ENCODE measurements at places on chromosomes 5 and 9.

DNA sequence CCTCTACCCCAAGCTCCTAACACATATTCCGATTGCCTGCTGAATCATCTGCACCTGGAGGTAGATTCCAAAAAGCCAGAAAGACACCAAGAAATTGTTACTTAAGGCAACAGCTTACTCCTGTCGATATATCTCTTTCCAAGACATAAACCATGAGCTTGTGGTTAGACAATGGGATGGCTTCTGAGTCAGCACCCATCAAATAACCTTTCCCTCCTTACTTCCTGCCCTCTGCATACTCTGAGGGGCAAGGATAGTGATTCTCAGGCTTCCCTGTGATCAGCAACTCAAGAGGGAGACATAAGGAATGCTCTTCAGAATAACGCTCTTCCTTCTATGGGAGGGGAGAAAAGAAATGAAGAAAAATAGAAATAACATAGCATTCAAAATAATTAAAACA is 70.9 kb downstream of the TMEM215 start:
- DNase-seq = peak; percentile 64

GRCh38 chr5:149212198-149212951 is 59.3 kb upstream of the AFAP1L1 start:
- peak; percentile 98 for DNase-seq

DNA sequence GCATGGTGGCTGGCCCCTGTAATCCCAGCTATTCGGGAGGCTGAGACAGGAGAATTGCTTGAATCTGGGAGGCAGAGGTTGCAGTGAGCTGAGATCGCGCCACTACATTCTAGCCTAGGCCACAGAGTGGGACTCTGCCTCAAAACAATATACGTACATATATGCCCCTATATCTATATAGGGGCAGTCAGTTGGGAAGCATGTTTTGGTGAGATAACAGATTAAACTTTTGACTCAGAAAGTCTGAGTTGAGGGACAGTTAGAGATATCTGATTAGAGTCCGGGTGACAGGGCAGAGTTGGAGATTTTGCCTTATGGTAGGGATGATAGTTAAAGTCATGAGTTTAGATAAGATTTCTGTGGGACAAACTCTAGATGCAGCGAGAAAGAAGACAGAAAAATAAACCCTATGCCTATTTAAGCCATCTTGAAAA is 71.8 kb upstream of the ALDH1A1 start:
- DNase-seq = no peak

- DNase-seq = no peak
Observed at GRCh38 chr9:128068386-128069205, 564 bp downstream of the SLC25A25 start.

- no peak for DNase-seq
Observed at GRCh38 chr5:79157305-79157704, 45.7 kb downstream of the BHMT start.

GRCh38 chr5:66529182-66529581 is 67.0 kb upstream of the MAST4 start:
- DNase-seq = no peak

DNA sequence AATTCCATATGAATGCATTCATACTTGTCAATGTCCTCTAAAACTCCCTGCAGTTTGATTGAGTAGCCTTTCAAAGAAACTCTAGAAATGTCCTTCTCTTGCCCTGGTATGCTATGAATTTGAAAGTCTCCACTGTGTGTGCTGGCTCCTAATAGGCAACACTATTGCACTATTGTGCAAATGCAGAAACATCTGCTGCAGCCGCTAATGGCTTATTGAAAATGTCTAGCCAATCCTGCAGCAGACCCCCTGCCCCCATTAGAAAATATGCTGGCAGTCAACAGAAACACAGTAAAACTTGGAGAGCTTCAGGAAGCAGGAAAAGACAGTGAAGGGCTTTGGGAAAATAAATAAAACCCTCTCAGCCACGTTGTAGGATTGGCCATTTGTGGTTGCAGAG is 87.3 kb upstream of the GRAMD2B start:
- DNase-seq = no peak

GRCh38 chr9:33677506-33677809 is 117.9 kb upstream of the PRSS3 start:
- DNase-seq = no peak

GRCh38 chr5:30937070-30937469 is 256.4 kb upstream of the CDH6 start:
- DNase-seq = no peak

DNA sequence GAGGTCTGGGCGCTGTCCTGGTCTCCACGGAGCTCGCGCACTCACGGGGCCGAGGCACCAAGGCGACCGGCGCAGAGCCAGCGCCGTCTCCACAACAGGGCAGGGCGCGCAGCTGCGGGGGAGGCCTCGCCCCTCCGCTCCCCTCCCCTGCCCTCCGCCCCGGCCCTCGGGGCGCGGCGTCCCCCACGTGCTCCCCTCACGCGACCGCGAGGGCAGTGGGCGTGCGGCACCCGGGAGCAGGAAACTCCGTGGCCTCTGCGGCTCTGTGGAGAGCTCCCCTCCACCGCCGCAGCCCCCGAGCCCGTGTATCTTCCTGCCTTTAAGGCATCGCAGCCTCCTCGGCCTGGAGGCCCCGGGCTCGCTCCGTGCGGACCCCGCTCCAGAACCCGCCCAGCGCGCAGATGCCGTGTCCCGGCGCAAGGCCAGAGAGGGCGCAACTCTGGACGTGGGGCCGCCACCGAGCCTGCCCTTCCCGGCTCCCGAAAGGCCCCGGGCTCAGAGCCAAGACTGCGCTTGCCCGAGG is 708 bp upstream of the TUBB4B start:
- peak; percentile 60 for DNase-seq

DNA sequence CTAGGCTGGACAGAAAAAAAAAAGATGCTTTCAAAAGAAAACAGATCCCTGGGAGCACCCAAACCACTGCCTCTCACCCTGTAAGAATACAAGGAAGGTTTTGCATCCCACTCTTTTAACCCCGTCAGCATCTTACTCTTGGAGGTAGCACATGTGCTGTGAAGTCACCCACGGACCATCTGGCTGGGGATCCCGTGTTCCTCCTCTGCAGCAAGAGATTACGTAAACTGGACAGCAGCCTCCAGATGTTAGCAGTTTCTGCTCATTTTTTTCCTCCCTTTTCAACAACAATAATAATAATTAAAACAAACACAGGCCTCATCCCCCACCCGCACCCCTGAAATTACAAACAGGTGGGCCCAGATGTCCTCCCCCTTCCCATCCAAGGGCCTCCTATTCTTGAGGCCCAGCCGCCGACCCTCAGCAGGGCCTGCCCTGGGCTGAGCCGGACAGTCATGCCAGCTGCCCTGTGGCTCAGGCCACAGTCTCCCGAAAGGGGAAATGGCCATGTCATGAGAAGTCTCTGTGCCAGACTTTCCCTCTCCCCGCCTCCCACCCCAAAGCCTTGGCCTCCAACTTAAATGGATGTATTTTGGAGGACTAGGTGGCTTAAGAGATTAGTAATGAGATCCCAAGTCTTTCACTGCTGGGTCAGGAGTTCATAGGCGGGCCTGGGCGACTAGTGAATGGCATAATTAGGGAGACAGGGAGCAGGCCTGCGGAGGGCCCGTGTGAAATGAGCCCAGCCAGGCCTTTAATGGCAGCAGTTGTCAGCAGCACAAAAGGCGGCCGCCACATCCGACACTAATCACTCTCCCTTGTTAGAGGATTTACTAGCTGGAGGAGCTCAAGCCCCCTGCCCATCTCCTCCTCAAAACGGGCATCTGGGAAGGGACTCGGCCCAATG is 165.1 kb downstream of the PAPPA start:
- no peak for DNase-seq

- peak; percentile 86 for DNase-seq
Observed at GRCh38 chr5:43193181-43193893, 1.3 kb downstream of the NIM1K start.

- no peak for DNase-seq
Observed at GRCh38 chr9:115057559-115057958, 60.4 kb downstream of the TNC start.

GRCh38 chr9:98329904-98330303 is 74.5 kb upstream of the TBC1D2 start:
- DNase-seq = no peak

DNA sequence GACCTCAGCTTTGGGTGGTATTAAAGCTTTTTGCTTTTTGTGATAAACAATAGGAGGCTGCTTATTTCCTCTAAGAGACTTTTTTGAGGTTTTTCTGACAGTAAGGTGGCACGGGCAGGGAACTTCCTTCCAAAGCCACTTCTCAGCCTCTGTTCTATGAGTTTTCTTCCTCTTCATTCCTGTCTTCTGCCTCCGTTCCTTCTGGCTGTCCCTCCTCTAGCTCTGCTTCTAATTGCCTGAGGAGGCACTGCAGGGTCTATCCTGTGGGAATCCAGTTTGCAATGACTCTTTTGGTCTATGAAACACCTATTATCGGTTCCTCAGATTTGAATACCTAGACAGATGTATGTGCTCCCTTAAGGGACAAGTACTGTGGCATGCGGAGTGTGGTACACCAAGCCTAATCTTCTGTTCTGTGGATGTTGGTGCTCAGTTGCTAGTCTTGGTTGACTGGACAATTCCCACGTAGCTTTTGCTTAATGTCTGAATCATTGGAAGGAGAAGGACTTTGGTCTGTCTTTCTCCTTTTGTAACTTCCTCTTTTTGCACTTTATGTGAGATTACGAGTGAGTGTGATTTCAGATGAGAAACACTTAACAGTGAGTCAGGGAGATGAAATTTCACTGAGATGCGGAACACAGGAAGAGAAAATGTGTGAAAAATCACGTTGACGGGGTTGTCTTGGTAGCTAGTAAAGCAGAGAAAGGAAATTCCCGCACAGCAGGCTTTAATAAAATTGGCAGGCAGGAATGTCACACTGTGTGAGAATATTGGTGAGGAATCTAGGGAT is 305.2 kb downstream of the EFNA5 start:
- peak; percentile 83 for DNase-seq

DNA sequence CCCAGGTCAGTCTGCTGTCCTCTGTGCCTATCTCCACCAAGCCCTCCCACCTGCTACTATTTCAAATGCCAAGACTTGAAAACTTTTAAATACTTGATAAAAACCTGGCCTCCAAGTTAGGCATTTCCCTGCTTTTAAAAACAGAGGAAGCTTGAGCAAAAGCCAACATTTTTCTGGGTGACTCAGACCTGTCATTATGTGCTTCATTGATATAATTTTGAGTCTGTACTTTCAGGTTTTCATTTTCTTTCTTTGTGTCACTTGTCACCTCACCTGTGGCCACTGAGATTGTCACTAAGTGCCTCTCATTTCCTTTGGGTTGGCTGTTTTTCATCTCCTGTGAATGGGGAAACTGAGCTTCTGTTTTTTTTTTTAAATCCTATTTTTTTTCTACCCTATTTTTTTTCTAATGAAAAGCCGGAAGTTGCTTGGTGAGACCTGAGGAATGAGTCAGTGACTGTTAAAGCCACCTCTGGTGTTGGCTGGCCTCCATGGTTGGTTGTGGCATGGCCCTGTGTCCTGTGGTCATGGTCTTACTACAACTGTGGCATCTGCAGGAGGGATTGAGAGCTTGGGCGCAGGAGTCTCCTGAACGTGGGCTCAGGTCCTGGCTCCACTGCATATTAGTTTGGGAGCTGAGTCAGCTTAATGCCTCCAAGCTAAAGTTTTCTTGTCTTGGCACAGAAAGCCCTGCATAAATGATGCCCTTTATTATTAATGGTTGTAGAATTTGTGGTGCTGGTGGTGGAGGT is 56.7 kb downstream of the ARHGAP26 start:
- DNase-seq = peak; percentile 96
